ENCODE measurements at places on chromosomes 2 and 18.

GRCh38 chr2:163338270-163338669 lies 397.5 kb downstream of the FIGN start:
- DNase-seq = no peak

DNA sequence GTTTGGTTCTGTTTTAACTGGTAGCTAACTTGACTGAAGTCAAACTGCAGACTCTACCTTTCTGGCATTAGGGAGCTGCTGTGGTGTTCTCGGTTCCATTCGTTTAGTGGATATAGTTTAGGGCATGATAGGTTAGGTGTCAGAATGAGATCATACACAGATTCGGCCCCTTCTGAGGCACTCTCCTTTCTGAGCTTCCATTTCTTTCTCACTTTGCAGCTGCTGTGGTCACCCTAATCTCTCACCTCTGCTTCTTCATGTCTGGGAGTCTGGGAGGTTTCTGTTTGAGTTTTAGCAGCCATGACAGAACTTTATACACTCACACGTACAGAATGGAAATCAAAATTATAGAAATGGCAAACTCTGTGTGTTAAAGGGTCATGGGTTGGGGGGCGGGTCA lies 122.8 kb downstream of the ATP9B start:
- no peak for DNase-seq

GRCh38 chr18:62418258-62418657 lies 93.1 kb downstream of the TNFRSF11A start:
- no peak for DNase-seq

DNA sequence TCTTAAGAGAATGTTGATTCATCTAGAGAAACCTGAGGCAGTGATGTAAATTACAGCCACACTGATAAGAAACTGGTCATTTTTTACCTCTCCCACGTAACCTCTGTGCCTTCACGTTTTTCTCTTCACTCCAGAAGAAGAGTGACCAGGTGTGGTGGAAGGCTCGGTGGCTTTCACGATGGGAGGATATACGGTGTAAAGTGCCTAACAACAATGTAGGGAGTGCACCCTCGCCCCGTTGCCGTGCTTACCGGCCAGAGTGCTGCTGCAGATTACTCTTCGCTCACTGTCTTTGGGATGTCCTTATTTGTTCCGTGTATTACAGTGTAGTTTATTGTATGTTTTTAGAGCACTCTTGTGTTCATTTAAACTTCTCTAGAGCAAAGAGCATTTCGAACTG lies 46.5 kb downstream of the NCK2 start:
- DNase-seq = no peak

DNA sequence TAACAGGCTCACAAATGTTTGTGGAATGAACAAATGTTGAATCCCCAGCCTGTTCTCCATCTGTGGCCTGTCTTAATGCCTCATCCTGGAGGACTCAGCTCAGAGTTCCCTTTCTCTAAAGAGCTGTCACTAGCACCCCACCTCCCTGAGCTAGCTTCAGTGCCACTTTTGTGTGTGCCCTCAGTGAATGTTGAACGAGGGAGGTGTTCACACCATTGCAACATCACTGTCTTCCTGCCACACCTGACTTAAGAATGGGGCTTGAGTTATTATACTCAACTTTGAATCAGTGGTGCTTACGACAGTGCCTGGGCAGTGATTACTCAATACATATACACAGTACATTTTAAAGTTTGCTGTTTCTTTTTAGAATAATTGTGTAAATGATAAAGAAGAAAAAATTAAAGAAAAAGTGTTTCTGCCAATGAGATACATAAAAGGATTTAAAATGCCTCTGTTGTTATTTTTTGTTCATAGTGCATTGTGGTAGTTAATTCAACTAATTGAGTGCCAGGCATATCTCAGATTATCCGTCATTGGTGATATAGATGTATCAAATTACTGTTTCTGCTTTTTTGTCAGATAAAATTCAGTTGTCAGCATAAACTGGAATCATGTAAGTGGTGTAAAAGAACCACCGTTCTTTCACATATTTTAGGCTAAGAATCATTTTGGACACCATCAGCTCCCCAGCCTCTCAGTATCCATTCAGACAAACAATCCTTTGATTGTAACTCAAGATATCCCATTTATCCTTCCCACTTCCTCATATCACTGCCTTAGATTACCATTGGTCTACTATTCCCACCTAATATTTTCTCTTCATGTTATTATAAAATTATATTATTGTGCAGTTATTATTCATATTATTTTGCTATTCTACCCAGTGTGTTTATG lies 304.7 kb downstream of the PTPRM start:
- DNase-seq = no peak

DNA sequence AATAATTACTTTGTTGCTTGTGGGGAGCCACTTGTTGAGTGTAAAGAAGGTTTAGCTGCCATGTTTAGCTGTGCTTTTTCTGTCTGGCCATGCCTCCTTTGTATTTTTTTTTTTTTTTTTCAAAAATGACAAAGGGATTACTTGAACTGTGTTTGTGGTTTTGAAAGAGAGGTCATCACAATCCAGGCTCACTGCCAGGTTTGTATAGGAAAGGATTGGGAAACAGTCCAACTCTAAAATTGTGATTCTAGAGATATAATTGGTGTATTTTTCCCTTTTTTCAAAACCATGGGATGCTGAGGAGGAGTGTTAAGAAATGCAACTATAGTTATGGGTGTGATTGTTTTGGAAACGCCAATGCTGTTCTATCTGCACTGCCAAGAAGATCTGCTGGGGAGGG lies 4.3 kb downstream of the ITPRIPL1 start:
- no peak for DNase-seq

DNA sequence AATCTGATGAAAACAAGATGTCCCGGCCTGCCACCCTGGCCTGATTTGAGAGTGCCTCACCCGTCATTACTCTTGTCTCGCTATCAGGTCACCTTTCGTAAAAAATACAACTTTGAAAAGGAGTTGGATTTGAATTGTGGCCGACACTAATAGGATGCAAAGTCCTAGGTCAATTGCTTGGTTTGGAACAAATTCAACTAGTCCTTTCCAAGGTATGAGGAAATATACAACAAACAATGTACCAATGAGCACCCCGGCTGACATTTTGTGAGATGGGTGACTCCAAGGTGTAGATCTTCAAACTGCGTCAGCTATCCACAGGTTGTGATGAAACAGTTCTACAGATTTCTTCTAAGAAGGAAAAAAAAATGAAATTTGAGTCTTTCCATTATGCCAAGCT lies 77.8 kb downstream of the BCL2 start:
- no peak for DNase-seq

DNA sequence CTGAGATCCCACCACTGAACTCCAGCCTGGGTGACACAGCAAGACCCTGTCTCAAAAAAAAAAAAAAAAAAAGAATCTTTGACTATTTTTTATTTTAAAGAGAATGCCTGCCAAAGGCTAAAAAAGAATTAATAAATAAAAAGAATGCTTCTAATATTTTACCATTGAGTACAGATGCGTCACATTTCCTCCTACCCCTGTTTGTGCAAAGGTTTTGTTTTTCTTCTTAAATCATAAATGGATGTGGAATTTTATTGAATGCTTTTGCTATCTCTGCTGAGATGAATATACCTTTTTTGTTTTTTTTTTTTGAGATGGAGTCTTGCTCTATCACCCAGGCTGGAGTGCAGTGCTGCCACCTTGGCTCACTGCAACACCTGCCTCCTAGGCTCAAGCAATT lies 22.8 kb downstream of the CYBRD1 start:
- no peak for DNase-seq

DNA sequence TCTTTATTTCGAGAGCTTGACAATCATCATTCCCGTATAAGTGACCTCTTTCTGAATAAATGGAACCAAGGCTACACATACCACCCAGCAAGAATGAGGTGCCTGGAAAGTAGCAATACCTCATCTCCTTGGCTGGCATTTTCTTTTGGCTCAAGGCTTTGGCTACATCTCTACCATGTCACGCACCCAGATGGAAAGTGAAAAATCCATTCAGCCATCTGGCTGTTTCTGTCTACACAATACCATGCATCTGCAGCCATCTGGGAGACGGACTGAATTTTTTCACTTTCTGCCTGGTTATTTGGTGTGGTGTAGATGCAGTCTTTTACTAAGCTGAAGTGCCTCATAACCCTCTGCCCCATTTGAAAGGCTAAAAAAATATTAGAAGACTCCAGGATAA lies 566.9 kb downstream of the BCL11A start:
- DNase-seq = no peak

DNA sequence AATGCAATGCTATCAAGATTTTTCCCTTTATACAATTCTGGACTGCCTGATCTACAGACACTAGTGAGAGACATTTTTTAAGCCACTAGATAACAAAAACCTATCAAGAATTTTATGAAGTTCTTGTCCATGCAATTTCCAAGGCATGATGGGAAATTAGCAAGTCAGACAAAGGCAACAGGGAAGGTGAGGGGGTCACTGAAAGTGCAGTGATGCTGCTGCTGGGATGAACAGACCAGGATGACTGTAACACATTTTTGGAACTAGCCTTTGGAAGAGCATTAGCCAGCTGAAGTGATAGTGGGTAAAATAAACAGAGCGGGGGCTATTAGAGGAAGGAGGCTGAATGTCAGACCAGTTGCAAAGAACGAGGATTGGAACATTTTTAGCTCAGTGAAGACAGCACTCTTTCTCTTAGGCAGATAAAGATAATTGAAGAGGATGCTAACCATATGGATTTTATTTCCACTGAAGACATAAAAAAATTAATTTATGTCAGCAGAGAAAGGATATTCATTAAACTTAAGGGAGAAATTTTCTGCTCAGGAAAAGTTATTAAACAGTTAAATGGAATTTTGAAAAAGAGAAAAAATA lies 17.9 kb downstream of the NRXN1 start:
- DNase-seq = no peak

GRCh38 chr2:191696001-191696400 lies 18.1 kb downstream of the NABP1 start:
- peak; percentile 53 for DNase-seq

- no peak for DNase-seq
Observed at GRCh38 chr2:134325696-134326095, 71.8 kb downstream of the MGAT5 start.

- DNase-seq = no peak
Observed at GRCh38 chr2:172464400-172465129, 37.2 kb downstream of the ITGA6 start.

Measured in NCI-H510A (cell line).